ENCODE measurements at places on chromosomes 16 and 17.

GRCh38 chr17:66779237-66779606 is 55.7 kb upstream of the CACNG5 start:
- no peak for DNase-seq

DNA sequence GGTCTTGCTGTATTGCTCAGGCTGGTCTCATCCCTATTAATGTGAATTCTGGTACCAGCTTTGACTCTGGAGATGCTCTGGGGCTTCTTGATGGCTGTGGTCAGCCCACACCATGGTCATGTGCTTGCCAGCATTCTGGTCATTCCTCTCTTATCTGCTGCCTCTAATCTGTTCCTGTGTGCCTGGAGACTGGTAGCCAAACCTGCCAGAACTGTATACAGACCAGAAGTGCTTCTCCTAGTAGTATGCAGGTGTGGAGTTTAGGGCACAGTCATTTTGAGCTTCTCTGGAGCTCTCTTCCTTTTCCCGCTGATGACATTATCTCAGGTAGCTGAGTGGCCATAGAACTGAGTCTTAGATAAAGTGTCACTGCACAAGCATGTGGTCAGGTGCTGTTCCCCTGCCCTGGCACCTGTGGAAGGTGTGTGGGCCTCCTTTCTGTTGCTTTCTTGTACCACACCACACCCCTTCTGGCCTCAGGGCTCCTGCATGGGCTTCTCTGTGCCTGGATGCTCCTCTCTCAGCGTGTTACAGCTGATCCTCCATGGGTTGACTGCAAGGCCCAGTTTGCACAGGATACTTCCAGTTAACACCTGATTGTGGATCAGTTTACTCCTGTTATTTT is 162.7 kb downstream of the SPECC1 start:
- DNase-seq, result no peak

GRCh38 chr17:62911114-62911513 is 54.9 kb upstream of the TANC2 start:
- no peak for DNase-seq

GRCh38 chr16:28538733-28539596 is at the start of gene NUPR1:
NUPR1 (minus strand) TSS chr16:28538974; CDS start chr16:28538907, 67 bp downstream.
- DNase-seq, result no peak

DNA sequence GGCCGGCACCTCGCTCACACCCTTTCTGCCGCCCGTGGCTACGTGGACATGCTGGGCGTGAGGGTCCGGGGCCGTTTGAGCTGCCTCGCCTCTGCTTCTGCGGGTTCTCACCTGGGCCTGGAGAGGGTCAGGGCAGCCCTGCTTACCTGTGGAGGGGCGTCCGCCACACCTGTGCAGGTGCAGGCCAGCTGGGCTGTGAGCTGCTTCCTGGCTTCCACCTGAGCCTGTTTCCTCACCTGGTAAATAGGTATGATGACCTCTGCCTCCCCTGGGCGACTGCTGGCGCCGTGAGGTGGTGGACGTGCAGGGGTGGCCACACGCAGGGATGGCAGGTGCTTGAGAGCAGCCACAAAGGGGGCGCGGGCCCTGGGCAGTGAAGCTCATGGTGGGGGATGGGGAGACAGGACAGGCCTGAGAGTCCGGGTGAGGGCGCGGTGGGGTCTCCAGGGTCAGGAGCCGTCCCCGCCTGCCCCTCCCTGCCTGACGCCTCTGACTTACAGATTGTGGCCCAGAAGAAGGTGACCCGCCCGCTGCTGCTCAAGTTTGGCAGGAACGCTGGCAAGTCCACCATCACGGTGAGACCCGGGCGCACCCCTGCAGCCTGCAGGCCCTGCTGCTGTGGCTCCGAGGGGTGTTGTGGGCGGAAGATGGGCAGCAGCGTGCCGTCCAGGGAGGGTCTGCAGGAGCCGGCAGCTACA is 7.8 kb downstream of the CPNE7 start:
- no peak for DNase-seq

DNA sequence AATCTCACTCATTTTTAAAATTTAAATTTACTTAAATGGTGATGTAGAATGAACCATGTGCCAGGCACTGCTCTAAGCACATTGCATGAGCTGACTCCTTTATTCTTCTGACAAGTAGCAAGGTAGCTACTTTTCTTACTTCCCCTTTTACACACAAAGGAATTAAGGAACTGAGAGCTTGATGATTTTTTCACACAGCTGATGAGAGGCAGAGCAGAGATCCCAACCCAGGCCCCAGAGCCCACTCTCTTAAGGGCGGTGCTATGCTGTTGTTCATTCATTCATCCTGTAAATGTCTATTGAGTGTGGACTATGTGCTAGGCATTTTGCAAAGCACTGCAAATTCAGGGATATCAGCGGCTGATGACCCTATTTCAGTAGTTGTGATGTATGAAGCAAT is 17.9 kb downstream of the SEC14L5 start:
- no peak for DNase-seq

DNA sequence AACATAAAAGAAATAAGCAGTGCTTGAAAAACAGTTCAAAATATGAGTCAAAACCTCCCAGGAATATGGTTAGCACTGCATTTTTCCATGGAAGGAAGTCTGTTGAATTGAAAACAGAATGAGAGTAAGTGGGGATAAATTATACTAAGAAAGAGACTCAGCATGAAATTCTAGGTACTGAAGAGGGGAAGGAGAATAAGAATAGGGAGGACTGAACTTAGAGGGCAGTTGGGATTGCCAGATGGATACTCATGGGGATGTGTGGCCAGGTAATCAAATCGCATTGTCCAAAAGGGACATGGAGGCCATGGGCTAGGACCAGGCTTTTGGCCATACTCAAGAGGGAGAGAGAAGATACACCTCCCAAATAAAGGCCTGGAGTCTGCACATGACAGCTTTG is 247.9 kb downstream of the CDH13 start:
- no peak for DNase-seq

GRCh38 chr17:57911834-57912673 is 43.2 kb downstream of the CUEDC1 start:
- DNase-seq, result no peak

DNA sequence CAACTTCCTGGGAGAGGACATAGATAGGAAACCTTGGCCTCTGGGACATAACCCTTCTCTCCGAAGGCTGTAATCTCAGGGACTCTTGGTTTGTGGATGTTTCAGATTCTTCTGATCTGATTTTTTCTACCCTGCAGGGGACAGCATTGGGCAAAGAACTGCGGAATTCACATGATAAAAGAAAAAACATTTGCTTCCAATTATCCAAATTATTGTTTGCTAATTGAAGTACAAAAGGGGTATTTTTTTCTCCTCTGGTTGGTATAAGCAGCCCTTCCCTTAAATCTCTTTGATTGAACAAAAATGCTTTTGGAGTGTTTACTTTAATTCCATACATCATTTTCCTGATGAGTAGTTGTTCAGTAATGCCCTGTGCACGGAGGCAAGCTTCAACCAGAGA is 251.7 kb upstream of the IRX3 start:
- DNase-seq, result no peak

DNA sequence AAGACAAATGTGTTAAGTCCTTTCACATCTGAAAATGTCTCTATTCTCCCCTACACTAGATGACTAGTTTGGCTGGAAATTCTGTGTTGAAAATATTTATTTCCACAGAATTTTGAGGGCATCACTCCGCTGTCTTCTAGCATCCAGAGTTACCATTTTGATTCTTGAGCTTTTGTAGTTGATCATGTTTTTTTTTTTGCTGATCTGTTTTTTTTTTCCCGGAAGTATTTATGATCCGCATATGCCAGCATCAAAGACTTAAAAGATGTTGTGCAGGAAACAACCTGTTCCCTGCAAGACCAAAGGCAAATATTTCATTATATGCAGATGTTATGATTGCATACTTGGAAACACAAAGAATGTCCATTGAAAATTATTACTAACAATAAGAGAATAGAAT is 16.7 kb downstream of the OR1D5 start:
- no peak for DNase-seq

DNA sequence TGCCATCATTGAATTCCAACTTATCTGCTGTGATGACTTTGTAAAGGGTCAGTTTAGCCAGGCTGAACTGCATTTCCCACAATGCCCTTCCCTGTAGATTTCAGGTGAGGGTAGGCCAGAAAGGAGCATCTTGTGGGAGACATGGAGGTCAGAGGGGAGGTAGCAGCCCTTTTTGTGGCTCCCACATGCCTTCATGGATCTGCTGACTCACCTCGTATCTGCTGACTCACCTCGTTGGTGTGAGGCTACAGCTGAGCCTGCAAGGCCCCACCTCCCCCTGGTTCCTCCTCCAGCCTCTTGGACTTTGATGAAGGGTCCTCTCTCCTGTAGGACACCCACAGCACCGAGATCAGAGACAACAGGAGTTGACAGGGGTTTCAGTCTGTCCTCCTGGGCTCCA is 102.5 kb downstream of the SALL1 start:
- DNase-seq, result no peak

GRCh38 chr16:50677351-50677750 is 3.8 kb downstream of the SNX20 start:
- no peak for DNase-seq

DNA sequence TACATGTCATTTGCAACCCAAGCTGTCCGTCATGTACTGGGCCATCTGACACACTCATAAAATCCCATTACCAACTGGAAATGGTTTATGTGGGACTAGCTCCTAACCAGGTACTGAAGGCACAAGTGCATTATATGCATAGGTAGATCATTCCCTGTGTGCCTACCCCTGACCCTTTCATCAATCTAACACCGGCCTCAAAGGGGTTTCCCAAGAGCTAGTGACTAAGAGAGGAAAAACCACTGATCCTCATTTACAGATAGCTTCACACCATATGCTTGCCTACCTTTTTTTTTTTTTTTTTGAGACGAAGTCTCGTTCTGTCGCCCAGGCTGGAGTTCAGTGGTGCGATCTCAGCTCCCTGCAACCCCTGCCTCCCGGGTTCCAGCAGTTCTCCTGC is 449.8 kb downstream of the SLC39A11 start:
- no peak for DNase-seq

DNA sequence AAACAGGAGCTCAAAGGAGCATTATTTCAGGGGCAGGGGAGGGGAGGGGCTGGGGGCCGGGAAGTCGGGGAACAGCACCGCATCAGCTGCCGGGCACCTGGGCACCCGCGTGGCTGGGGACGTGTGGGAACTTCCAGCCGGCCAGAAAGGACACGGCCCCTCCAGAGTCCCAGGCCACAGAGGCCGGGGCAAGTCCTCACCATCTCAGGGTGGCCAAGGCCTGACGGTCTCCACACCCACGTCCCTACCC is 1.1 kb downstream of the PGAP6 start:
- DNase-seq, result no peak

All from activated T-helper 1 cell treated with anti-CD3 and anti-CD28 coated beads, Interleukin-2, amount 50 U/mL, for 16 hours (primary cell).